Activated CD8-positive, alpha-beta memory T cell treated with anti-CD3 and anti-CD28 coated beads for 1 hour (primary cell): ENCODE measurements at places on chromosomes 6 and 20.

DNA sequence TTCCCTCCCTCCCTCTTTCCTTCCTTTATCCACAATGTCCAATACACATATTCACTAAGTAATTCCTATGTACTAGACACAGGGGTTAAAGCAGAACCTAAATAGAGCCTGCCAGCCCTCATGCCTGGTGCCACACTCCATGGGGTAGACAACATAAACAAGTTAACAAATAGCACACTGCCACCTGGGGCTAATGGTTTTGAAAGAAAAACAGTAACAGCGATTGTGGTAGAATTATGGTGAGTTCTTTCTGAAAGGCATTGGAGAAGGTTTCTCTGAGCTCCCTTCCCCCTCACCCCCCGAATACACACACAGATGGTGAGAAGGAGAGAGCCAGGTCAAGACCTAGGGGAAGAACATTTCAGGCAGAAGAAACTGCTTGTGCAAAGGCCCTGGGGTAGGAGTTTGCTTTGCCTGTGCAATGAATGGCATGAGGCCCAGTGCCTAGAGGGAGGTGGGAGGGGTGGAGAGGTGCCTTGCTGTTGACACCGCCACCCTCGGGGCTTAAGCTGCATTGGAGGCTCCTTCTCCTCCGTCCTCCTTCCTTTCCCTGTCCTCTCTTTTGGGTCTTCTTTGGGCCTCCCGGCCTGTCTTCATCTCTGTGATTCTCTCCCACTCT is 502.4 kb upstream of the SULF2 start:
- no peak for DNase-seq

DNA sequence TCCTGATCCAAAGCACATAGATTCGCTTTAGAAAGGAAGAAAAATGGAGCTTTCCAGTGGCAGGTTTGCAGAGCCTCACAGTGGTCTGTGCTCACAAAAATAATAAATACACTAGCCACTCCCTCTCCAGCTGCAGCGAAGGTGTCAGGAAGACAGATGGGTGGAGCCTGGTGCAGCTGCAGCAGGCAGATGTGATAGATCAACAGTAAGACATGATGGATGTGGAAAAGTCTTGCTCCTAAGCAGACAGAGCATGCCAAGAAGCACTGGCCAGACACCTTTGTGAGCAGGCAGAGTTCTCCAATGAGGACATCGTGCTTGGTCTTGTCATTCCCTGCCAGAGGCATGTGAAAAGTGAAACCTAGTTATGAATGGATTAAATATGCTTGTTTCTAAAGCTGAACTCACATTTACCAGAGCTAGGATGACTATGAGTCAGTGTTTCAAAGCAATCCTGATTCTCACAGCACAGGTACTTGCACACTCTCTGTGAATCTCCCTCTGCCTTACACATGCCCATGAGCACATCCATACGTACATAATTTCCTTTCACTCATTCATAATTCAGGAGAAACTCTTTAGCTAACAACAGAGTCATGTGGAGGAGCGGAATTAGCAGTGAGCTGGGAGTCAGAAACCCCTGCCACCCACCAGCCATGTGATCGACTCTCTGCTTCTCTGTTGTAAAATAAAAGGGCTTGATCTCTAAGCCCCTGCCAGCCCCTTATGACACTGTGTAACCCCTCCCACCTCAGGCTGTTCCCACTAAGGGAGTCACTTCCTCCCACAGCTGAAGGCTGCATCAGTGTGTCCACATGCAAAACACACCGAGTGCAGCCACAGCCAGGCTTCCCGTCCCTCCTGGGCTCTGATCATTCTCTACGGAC is 111.2 kb downstream of the SCML4 start:
- DNase-seq: no peak

- DNase-seq: no peak
Observed at GRCh38 chr20:57130160-57130772, 136.2 kb downstream of the BMP7 start.

GRCh38 chr20:717271-717670 is 41.7 kb upstream of the SCRT2 start:
- DNase-seq: no peak

DNA sequence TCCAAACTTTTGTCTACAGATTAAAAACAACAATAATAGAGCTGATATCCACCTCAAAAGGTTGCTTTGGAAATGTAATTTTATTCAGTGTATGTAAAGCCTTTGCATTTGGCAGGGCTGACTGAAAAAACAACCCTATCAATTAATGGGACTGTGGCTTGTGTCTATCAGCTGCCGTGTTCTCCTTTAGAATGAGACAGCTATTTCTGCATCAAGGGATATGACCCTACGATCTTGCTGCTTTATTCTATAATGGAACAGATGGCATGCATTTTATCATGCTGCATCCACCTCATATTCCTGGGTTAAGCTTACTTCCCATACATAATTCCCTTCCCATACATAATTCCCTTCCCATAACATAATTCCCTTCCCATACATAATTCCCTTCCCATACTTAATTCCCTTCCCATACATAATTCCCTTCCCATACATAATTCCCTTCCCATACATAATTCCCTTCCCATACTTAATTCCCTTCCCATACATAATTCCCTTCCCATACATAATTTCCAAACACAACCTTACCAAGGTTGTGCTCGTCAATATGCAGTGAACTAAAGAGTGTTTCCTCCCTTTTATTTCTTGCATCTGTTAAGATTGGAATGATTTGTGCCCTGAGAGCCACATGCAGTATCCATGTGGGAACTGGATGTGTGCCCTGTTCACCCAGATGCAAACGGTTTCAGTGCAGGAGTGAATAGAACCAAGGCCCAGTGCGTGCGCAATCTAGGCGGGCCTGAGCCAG is 26.8 kb downstream of the SERPINB6 start:
- DNase-seq: no peak

- DNase-seq: no peak
Observed at GRCh38 chr6:154510144-154510905, at the start of gene CNKSR3. Gene CNKSR3, minus strand, starts transcription at chr6:154510685. Its CDS starts 571 bp downstream, at chr6:154510114.

GRCh38 chr6:12096342-12096741 is 84.2 kb downstream of the HIVEP1 start:
- no peak for DNase-seq

- DNase-seq: no peak
Observed at GRCh38 chr6:137155830-137156229, 17.6 kb downstream of the IL22RA2 start.

- DNase-seq: no peak
Observed at GRCh38 chr6:54014440-54014839, 96.8 kb upstream of the MLIP start.

DNA sequence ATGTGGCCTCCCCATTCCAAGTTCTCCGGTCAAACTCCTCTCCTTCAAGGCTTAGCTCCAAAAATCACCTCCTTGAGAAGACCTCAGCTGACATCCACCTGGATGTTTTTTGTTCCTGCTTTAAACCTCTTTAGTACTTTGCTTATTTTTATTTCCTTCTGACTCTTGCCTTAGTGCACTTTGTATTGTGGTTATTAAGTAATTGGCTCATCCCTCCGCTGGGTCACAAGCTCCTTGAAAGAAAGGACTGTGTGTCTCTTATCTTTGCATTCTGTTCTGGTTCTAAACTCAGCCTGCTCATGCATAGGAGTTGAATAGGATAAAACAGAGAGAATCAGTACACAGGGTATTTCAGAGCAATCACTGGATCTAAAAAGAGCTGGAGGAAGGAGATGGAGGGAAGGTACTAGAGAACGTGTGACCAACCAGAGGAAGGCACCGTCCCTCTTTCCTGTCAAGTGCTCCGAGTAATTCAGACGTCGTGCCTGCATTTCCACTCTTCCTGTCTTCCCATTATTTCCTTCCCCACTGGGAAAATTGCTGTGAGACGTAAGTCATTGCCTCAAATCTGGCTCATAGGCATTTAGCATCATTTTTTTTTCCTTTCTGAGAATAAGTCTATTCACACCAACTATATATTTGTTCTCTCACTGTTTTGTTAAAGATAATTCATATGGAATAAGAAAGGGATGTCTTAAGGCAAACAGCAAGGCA is 59.7 kb upstream of the GLP1R start:
- no peak for DNase-seq
